ENCODE measurements at places on chromosomes 7 and 10.

- DNase-seq, result no peak
Measured at GRCh38 chr10:21479570-21480315, 45.7 kb downstream of the SKIDA1 start.

DNA sequence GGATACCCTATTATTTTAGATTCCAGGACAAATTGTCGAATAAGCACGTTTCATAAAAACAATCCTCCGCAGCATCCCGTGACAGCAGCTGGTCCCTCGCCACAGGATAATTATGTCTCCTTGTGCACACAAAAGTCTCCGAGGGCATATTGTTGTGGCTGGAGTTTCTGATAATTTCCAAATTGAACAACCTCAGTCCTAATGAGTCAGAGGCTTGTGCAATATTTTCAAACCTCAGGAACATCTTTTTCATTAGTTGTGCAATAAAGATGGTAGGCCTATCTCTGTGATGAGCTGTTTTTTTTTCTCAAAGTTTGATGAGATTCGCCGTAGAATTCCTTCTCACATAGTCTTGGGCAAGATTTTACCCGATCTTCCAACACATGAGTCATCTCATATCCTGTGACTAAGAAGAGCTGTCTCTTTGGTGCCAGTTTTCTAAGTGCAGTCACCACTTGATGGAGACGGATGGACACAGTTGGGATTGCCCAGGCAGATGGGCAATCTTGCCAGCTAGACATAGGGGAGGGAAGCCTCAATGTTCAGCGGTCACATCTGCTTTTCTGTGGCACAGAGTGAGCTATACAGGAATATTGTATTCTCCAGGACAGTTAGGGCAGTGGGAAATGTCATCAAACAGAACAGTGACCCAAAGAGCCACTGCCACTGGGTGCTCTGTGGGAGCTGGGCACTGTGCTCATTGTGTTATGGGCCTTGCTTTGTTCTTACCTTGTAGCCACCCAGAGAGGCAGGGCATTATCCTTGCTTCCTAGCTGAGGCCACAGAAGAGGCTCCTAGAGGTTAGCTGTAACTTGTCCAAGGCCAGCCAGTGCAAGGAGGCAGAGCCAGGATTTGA, 7.8 kb downstream of the HTRA1 start:
- DNase-seq, result no peak

- DNase-seq, result no peak
Measured at GRCh38 chr7:46604241-46604661, 683.2 kb upstream of the IGFBP3 start.

DNA sequence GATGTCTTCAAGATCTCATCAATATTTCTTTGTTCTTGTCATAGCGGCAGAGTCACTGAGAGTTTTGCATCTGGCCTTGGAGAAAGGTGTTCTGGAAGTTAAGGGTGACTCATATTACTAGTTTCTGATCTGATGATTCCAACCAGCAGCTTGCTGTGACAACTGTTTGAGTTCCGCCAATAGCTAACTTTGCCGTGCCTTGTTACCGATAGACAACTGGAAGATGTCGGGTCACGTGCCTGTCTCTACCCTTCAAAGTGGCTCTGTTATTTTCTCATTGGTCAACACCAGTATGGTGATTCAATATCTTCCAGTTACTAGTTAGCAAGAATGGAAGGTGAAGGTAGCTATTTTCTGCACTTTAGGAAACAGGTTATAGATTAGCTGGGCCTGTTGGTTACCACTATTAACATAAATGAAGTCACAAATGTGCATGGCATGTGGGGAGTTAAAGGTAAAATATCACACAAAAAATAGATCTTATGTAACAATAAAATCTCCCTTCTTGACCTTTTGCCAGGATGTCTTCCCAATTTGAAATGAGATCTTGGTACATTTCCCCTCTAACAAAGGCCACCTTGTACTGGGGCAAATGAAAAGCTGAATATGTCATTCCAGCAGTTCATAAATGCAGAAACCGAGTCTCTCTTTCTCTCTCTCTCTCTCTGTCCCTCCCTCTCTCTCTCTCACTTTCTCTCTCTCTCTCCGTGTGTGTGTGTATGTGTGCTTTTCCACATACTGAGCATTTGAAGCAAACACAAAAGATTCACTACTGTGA, 2.6 kb upstream of the MGAM2 start:
- no peak for DNase-seq

DNA sequence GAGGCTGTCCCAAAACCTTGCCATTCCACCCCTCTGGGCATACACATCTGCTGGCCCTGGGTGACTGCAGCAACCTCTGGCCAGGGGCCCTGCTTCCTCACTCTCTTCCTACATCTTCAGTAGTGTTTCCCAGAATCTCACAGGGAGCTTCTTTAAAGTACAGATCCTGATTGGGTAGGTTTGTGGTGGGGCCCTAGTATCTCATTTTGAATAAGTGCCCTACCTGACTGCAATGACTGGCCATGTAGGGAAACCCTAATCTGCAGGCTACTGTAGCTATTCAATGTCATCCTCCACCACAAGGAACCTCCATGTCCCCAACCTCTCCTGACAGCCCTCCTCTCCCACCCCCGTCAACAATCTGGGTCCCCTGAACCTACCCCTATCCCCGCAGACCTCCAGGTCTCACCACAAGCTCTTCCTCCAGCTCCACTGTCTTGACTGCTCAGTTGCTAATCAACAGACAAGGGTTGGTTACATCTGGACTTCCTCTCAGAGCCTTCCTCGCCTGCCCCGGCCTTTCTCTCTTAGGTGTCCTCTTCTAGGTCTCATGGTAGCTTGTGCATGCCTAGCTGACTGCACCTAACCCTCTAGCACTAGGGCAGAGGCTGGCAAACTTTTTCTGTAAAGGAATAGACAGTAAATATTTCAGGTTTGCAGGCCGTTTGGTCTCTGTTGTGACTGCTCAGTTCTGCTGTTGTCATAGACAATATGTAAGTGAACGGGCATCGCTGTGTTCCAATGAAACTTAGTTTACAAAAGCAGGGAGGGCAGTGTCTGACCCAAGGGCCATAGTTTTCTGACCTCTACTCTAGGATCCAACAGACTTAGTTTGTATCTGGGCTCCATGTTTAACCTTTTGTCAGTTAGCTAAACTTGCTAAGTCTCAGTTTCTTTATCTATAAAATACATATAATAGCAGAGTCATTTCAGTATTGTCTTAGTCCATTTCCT, 121.1 kb downstream of the AOAH start:
- DNase-seq, result no peak

- DNase-seq, result no peak
Measured at GRCh38 chr7:101814991-101815825, 2.2 kb upstream of the CUX1 start.

DNA sequence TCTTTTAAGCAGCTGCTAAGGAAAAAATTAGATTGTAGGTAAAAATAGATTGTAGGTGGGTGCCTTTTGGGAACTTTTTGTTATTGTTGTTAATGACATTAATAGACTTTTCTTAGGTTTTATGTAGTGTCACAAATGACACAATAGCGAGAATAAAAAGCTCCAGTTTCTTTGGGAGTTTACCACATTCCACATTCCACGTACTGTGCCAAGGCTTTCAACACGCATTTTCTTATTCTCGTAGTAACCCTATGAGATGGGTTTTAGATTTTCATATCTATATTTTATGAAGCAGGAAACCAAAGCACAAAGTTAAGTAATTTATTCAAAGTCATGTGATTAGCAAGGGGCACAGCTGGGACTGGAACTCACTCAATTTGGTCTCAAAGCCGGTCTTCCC, 103.8 kb downstream of the XRCC2 start:
- no peak for DNase-seq

- no peak for DNase-seq
Measured at GRCh38 chr7:41478187-41478586, 224.7 kb downstream of the INHBA start.

GRCh38 chr7:7476381-7476780, 59.3 kb downstream of the COL28A1 start:
- no peak for DNase-seq

GRCh38 chr10:34922138-34922537, 107.0 kb upstream of the PARD3 start:
- no peak for DNase-seq

DNA sequence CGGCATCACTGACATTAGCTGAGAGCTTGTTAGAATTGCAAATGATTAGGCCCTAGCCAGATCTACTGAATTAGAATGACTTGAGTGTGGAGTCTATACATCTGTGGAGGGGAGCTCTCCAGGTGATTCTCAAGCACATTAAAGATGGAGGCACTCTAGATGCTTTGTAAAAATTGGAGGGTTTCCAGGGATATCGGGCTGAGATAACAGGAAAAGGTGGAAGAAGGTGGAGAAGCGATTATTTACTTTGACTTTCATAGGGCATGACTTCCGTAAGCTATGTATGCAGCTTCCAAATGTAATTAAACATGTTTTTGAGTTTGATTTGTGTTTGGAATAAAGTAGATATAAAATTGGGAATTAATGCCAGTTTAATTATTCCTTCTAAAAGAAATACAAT, 235.0 kb upstream of the PTN start:
- no peak for DNase-seq

- DNase-seq, result no peak
Measured at GRCh38 chr7:64768824-64769223, 25.4 kb upstream of the ZNF138 start.

DNA sequence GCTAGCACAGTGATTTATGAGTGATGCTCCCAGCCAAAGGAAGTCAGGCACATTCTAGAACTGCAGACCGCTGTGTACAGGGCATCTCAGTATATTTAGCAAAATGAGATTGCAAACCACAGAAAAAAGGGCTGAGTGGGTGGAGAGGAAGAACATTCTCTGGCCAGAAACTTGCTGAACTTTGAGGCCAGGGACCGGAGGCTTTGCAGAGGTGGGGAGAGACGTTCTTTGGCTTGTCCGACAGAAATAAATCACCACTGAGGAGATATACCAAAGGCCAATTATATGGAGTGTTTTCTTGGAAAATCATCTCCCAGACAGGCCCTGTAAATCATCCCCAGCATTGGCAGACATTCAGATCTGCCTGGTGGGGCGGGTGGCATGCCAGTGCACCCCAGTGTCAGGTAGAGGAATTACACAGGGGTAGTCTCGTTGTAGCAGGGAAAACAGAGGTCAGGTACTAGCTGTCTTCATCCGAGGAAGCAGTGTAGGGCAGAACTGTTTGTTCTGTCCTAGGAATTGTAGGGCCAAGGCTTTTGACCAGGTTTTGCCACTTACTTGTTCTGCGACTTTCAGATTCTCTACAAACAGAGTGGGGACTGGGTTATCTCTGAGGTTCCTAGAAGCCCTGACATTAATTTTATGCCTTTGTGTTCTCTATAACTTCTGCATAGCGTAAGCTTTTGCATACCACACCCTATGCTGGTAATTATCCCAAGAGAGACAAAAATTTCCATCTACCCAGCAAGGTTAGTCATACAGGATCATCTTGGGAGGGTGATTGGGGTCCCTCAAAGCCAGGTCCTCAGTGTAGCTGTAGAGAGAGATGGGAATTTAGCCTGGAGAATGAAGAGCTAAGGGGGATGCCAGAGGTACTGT, 655.6 kb downstream of the LRMDA start:
- DNase-seq, result no peak

DNA sequence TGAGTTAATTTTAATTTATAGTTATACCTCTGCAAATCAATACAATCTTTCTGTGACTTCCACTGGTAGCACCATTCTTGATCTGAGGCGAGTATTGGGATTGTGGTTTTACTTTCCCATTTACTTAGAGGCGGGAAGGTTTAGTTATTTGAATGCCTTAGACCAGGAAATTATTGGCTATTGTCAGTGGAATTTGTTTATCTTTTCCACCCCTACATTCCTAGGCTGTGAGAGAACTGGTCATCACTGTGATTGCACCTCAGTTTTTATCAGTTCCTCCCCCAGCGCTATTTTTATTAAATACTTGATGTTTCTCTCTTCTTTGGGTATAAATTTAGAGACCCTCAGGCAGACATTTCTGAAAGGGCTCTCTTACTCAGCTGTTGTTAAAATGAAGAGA, 29.9 kb downstream of the CDK14 start:
- DNase-seq, result no peak

DNA sequence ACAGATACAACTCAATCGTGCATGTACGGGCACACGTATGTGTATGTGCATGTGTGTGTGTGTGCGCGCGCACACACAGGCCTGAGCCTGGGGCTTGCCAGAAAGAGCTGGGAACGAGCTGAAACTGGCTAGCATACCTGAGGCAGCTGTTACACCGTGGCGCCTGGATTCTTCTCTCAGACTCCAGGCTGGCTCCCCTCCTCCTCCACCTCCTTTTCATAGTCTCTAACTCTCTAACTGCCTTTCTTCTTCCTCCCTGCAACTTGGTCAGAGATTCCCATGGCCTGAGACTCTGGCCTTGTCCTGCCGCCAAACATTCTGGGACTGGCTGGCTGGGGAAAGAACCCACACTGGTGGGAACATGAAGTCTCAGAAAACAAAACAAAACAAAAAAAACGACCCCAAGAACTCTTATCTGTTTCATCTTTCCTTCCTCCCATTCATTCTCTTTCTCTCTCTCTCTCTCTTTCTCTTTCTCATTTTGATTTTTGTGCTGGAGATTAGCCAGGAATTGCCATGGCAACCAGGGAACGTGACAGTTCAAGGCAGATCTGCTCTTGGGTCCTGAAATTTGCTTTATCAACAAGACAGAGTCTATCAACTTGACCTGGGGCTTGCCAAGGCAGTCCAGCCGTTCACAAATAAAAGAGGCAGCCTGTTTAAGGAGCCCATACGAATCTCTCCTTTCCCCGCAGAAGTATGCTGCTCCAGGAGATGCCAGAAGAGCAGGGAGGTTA, 76.8 kb upstream of the SEM1 start:
- no peak for DNase-seq

GRCh38 chr10:3936422-3937040, 151.5 kb upstream of the KLF6 start:
- no peak for DNase-seq

GRCh38 chr10:1114719-1115606, 58.8 kb downstream of the WDR37 start:
- no peak for DNase-seq

- no peak for DNase-seq
Measured at GRCh38 chr7:91128683-91129348, 135.4 kb upstream of the FZD1 start.

DNA sequence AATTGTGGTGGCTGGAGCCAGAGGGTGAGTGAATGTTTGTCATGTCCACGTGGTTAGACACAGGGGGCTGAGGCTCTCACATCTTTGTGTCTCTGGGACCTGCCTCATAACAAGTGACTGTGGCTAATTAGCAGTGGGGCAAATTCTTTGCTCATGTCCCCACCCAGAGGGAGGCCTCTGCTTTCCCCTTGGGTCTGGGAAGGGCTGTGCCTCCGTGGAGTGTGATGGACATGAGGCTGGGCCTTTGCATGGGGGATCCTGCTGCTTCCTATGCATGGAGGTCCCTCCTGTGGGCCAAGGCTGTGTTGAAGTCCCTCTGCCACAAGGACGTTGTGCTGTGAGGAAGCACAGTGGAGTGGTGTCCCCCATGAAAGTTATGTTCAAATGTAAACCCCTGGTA, 327.4 kb upstream of the SHH start:
- no peak for DNase-seq

- no peak for DNase-seq
Measured at GRCh38 chr10:79374312-79375191, 27.3 kb downstream of the PPIF start.

- no peak for DNase-seq
Measured at GRCh38 chr10:77361831-77362230, 275.8 kb downstream of the KCNMA1 start.

GRCh38 chr10:49644035-49644646, 30.3 kb downstream of the CHAT start:
- DNase-seq, result no peak
